ENCODE measurements at places on chromosomes 11 and 22.

GRCh38 chr11:17013548-17014320 is 480 bp downstream of the PLEKHA7 start:
- no peak for DNase-seq

DNA sequence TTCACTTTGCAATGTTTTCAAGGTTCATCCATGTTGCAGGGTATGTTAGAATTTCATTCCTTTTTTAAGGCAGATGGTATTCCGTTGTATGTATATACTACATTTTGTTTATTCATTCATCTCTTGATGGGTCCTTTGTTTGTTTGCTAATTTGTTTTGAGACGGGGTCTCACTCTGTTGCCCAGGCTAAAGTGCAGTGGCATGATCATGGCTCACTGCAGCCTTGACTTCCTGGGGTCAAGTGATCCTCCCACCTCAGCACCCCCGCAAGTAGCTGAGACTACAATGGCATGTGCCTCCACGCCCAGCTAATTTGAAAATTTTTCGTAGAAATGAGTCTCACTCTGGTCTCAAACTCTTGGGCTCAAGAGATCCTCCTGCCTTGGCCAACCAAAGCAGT is 6.2 kb downstream of the UVRAG start:
- no peak for DNase-seq

DNA sequence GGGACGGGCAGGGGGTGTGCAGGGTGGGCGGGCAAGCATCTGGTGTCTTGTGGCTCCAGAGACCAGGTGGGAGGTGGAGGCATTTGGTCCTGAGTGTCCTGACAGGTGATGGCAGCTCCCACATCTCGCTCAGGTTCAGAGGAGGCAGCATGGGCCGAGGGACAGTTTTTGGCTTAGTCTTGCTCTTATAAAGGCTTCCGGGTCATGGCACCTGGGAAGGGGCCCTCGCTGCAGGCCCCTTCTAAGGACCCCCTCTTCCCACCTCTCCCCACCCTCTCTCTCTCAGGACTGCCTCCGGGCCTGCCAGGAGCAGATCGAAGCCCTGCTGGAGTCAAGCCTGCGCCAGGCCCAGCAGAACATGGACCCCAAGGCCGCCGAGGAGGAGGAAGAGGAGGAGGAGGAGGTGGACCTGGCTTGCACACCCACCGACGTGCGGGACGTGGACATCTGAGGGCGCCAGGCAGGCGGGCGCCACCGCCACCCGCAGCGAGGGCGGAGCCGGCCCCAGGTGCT is 9.9 kb downstream of the CCND1 start:
- no peak for DNase-seq

GRCh38 chr22:23566705-23567475 is 13.2 kb downstream of the IGLL1 start:
- no peak for DNase-seq

DNA sequence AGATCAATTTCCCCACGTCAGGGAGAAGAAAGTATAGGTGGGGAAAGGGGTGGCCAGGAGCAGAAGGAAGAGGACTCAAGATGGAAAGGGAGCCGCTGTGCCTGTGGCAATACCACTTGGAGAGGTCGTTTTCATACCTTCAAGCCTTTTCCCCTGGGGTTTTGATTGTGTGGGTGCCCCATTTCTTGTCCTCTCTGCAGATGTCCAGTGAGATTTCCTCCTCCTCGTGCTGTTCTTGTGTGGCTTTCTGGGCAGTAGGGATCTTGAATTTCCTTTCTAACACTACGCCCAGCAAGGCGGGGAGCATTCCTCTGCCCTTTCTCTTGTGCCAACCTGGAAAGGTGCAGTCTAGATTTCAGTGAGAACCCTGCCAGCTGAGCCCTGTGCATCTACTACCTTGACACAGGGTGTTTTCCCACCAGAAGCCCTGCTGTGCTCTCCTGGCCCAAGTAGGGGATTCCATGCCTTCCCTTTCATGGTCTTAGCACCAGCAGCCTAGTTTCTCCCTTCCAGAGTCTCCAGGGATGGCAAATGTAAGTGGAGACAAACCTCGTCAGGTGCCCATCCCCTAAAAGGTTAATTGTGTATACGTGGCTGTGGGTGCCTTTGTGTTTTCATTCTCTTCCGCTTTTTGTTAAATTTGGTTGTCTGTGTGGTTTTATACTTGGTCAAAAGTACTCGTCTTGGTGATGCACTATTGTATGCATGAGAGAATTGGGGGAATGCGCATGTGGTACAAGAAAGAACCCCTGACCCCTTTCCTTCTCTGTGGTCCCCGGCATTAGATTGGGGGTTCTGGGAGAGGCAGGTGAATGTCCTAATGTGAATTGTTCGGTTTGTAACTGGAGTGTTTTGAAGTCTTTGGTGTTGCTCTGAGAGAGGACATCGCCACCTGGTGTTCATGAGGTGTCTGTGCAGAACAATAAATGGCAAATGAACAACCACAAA is 71.4 kb upstream of the MPEG1 start:
- peak; percentile 37 for DNase-seq

- DNase-seq = no peak
Measured at GRCh38 chr11:110490886-110491285, 61.1 kb downstream of the FDX1 start.

DNA sequence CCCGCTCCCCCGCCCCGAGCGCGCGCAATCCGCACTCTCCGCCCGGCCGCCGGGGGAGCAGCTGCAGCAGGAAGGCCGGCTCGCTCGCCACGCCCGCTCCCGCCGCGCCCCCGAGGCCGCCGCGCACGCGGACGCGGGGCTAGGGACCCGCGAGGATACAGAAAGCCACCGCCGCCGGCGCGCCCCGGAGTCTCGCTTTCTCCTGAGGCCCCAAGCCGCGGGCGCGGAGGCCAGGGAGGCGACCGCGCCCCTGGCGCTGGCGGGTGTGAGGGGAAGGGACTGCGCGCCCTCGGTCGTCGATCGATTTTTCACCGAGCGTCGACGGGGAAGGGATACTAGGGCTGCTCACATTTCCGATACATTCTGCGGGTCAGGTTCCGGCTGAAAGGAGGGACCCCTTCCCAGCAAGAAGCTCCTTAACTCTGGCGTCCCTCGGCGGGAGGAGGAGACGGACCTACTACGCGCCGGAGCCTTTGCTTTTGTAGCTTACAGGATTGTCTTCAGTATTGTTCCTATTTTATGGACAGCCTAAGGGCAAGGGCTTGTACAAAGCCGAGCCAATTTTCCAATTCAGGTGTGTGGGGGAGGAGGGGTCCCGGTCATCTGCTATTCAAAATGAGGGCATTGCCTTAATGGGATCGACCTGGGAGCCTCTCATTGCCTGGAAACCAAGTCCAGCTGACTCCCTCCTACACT is 416 bp upstream of the GAB2 start:
- peak; percentile 79 for DNase-seq

DNA sequence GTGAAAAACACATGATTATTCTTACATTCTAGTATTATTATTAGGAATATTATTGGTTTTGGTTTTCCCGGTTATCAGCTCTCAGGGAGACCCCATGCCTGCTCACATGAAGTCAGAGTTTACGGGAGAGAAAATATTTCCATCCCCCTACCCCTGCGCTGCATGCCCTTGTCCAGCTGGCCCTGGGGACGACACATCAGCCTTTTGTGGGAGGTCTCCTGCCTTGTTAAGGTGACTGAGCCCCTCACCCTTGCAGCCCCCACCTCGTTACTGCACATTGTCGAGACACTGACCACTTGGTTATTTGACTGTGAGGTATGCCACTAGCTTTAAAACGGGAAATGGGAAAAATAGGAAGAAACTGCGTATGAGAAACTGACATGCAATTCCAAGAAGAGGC is 63.0 kb downstream of the PARVG start:
- no peak for DNase-seq

- no peak for DNase-seq
Measured at GRCh38 chr11:127458561-127458960, 458.0 kb upstream of the KIRREL3 start.

DNA sequence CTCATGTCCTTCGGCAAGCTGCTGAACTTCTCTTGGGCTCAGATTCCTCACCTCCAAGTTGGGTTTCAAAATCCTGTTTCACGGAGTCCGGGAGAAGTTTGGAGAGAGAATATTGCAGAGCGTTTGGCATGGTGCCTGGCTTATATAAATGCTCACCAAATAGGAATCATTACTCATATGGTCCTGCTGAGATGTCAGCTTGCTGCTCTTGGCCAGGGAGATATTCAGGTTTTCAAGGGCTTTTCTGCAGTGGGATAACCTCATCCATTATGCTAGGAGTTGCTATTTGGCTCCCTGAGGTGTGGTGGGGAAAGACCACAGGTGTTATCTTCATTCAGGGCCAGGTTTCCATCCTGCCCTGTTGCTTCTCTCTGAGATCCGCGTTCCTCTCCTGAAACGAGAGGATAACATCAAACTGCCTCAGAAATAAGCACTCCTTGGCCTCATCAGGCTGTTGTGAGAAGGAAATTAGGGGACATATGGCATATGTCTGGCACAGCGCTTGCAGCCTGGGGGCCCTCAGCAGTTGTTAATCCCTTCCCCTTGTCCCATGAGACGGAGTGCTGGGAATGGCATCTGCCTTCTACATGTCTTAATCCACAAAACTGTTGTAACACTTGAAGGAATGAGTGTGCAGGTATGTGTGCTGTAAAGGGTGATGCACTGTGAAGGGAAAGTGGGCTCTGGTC is 29.9 kb upstream of the ACER3 start:
- DNase-seq = no peak

GRCh38 chr11:48058788-48059187 is 78.4 kb downstream of the PTPRJ start:
- no peak for DNase-seq

GRCh38 chr11:18393581-18394274 is 635 bp upstream of the LDHA start:
- no peak for DNase-seq

DNA sequence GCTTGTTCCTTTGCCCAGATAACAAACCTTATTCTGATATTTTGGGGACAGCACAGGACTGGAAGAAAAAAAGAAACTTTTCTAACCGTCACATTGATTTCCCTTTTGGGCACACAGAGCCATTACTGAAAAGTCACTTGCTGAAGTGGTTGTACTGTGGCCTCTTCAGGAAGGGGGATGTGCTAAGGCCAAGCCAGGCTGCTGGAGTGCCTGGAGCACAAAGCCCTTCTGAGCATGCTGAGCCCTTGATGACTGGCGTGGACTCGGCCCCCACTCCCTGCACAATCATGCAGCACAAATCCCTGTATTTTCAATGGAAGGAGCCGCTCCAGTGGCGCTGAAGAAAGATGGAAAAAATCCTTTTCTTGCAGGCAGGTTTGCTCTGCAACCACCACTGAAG is 164.2 kb downstream of the NTM start:
- no peak for DNase-seq

DNA sequence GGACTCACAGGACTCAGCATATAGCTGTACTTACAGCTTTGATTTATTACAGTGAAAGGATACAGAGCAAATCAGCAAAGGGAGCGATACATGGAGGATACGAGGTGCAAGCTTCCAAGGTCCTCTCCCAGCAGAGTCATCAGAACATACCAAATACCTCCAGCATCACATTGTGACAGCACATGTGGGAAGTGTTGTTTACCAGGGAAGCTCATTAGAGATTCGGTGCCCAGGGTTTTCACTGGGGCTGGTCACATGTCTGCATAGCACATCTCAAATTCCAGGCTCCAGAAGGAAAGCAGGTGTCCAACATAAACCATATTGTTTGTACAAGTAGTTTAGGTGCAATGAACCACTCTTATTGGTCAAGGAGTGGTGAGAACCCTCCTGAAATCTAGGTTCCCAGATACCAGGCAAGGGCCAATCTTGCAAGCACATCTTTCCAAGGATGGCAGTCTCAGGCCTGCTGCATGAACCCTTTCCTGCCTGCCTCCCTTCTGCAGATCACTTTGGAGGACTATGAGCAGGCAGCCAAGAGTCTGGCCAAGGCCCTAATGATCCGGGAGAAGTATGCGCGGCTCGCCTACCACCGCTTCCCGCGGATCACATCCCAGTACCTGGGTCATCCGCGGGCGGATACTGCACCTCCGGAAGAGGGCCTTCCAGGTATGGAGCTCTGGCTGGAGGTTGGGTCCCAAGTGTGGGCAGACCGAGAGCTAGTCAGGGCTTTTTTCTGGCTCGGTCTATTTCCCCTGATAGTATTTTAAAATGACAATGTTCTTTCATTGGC is 26.7 kb downstream of the AMPD3 start:
- no peak for DNase-seq

- DNase-seq = no peak
Measured at GRCh38 chr11:2779499-2779980, 79.7 kb upstream of the KCNQ1OT1 start.

DNA sequence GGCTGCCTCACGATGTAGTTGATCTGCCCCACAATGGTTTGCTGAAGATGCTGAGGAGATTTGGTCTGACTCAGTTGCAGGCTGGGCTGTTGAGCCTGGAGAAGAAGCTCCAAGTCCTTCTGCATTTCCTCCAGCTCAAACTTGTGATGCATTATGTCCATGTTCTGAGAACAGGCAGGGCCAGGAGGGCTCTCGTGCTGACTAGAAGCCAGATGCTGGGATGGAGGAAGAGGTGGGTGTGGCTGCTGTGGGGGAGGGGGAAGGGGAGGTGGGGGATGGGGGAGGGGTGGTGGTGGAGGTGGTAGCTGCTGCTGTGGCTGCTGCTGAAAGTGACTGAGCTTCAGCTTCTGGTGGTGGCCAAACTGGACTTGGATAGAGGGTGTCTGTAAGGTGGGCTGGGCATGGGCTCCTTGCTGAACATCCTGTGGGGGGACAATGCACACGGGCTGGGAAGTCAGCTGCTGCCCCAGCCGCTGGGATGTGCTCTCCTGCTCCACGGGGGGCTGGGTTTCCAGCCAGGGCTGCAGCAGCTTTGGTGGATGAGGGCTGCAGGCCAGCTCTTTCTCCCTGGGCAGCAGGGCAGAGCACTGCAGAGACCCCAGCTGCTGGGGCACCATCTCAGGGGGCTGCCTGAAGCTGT is 42.1 kb downstream of the TRIM66 start:
- DNase-seq = no peak

DNA sequence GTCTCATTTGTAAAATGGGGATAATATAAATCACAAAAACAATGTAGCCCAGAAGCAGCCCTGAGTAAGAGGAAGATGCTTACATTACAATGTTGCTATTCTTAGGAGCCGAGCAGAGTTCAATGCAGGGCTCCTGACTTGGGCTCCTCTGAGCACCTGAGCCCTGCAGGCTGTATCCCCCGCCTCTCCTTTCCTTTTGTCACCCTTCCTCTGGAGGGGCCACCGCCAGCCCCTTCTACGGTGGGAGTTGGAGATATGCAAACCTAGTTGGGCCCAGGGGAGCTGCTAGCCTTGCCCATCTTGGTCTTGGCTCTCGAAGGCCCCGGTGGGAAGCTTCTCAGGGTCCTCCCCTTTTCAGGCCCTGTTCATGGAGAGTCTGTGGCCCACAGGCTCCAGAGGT is 8.4 kb upstream of the CSNK1E start:
- no peak for DNase-seq

- DNase-seq = no peak
Measured at GRCh38 chr22:41561788-41562187, 978 bp downstream of the CSDC2 start.

DNA sequence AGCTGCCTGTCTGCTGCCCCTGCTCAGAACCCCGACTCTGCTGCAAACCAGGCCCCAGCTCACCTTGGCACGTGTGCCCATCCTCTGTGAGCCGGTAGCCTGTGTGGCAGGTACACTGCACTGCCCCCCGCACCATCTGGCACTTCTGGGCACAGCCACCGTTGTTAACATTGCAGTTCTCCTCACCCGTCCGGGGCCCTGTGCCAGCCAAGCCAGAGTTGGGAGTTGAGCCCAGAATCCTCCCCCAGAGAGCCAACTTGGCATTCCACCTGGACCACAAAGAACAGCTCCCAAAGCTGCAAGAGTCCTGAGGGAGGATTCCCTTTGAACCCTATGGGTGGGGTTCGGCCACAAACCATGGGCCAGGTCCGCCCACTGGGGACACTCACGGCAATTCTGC is 22.5 kb downstream of the LRP4 start:
- DNase-seq = no peak

- DNase-seq = no peak
Measured at GRCh38 chr22:41557401-41558240, 3.2 kb upstream of the CSDC2 start.

GRCh38 chr22:41885516-41885915 is 29.4 kb downstream of the SHISA8 start:
- no peak for DNase-seq
